ENCODE measurements at places on chromosomes 11 and 22.

GRCh38 chr11:69080257-69080995 lies 31.7 kb downstream of the TPCN2 start:
- DNase-seq, result no peak

GRCh38 chr11:115724666-115725065 lies 220.5 kb upstream of the CADM1 start:
- no peak for DNase-seq

DNA sequence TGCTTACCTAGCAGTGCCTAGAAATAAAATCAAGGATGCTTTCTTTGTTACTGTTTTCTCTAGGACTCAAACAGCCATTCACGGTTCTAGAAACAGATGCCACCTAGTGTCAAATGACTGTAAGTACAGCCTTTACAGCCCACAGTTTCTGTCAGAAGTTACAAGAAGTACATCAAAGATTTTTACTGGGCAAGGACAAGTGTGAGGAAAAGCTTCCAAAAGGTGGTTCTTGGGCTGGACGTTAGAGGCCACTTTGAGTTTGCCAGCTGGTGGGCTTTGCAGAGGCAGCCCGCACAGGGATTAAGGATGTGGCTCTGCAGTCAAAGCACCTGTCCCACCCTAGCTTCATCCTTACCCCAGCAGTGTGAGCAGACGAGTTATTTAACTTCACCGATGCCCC lies 6.9 kb downstream of the KMT5B start:
- DNase-seq, result no peak

GRCh38 chr22:25109878-25110595 lies 89.6 kb upstream of the CRYBB3 start:
- DNase-seq, result no peak

- DNase-seq, result no peak
Observed at GRCh38 chr22:27483095-27483785, 318.3 kb downstream of the MN1 start.

DNA sequence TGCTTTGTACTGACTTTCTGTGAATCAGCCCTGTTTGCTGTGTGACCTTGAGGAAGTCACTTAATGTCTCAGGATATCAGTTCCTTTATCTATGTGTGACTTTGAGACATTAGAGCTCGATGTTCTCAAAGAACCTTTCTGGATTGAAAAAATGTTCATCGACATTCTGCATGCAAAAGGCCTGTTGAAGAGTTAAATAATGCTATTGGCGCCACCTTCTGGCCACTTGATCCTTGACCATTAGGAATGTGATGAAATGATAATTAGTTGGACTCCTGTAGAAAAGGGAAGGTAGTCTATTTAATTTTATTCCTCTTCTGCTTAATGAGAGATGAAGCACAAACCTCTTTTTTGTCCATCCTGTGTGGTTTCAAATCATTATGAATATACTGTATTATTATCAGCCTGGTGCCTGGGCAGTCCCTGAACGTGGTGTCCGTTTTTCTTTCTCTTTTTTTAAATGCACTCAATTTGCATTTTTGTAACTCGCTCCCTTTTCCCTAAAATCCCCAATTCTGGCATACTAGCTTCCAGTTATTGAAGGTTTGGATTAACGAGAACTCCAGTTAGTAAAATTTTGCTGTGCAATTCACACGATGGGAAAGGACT lies 20.7 kb downstream of the ELF5 start:
- no peak for DNase-seq

GRCh38 chr22:42060489-42060888 lies 10.1 kb downstream of the NAGA start:
- DNase-seq, result no peak

DNA sequence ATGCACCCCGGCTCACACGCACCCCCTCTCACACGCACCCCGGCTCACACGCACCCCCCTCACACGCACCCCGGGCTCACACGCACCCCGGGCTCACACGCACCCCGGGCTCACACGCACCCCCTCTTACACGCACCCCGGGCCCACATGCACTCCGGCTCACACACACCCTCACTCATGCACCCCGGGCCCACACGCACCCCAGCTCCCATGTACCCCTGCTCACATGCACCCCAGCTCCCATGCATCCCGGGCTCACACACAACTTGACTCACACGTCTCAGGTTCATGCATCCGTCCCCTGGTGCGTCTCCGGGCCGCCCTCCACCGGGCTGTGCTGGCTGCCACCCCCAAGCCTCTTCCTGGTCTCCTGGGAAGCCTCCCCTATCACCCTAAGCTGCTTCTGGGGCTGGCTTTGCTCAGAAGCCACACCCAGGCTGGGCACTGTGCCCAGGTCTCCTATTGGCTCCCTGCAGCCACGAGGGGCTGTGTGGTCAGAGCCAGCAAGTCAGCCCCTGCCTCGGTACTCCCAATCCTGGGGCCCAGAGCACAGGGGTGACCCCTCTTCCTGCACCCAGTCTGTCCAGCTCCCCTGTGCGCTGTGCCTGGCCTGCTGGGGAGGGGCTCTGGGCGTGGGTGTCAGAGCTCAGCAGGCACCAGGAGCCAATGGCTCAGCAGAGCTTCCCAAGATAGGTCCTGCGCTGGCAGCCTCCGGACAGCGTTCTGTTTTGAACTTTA lies 16.9 kb downstream of the TSPAN4 start:
- no peak for DNase-seq

DNA sequence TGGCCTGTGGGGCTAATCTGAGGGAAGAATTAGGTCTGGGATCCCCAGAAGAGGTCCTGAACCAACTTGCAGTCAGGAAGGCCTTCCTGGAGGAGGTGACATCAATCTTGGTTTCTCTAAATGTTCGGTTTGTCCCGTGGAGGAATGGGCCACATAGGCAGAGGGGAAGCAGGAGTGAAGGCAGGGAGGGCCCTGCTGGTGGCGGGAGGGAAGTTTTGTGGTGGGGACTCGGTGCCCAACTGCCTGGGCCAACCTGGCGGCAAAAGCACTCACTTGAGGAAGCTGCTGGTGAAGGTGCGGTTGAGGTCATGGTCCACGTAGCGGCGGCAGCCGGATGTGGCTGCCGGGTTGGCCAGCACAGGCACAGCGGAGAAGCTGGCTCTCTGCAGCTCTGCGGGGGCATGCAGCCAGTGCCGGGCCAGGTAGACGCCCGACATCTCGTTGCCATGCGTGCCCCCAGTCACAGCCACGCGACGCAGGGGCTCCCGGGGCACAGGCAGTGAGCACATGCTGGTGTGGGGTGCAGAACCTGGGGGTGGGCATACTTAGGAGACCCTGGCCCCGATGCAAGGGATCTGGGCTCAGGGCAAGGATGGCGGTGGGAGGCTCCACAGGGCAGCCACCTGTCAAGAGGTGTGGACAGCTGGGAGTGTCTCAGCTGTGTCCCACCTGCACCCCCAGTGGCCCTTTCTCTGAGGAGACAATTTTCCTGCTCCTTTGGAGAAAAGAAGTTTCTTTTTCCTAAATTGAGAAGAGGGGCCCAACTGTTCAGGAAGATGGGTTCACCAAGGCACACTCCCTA lies 3.8 kb downstream of the ACY3 start:
- DNase-seq, result no peak

- DNase-seq, result peak; percentile 83
Observed at GRCh38 chr22:28800308-28801041, at the start of gene XBP1. TSS of gene XBP1 (minus strand) at chr22:28800569.
